ENCODE measurements at places on chromosomes 6 and 20. TPM values are rescaled to one million over a fixed set of nuclear protein-coding genes. Genes with fewer than 3 reads are reported as not detected.

Gene ESR1
- 74.5 TPM for total RNA-seq

Gene FOXQ1
- 1.5 TPM for total RNA-seq

Gene RIPPLY2
- not detected for total RNA-seq

DNA sequence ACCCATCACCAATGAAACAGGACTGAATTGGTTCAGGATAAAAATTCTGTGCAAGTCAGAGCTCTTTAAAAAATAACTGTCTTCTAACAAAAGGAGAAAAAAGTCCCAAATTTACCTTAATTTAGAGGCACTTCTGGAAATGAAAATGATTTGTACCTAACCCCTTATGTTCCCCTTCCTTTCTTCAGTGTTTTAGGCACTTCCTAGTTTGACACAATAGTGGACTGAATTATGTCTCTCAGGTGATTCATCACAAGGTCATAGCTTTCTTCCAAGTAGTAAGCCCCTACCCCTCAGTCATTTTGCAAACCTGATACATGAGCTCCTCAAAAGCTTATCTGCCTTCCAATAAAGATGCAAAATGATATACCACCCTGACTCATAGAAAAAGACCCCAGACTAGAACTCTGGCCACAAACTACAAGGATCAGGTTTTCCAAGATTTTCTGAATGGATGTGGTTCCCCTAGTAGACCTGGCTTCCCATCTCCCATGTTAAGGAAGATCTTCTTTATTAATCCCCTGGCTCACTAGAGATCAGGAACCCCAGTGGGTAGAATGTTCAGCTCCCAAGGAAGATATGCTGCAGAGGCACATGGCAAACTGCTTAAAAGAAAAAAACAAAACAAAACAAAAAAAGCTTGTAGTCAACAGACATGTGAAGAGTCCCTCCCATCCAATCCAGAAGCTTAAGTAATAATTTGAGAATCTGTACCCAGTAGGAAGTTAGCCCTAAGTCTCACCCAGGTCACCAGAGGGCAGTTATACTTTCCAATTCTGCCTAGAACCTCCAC, 3.6 kb downstream of the PPP1R10 start:
- no peaks in the 10 kb centered on the region for H3K27me3 ChIP-seq
- no peak for DNase-seq
- no peak overlapping the region for H3K4me3 ChIP-seq
- H3K36me3 ChIP-seq: no peaks in the 10 kb centered on the region
- H3K27ac ChIP-seq: peak overlapping the region; percentile 22

GRCh38 chr6:148816117-148816516, 69.3 kb downstream of the UST start:
- no peak for DNase-seq
- no peak overlapping the region for H3K27ac ChIP-seq
- no peaks in the 10 kb centered on the region for H3K4me1 ChIP-seq
- no peaks in the 10 kb centered on the region for H3K36me3 ChIP-seq
- no peak overlapping the region for H3K4me3 ChIP-seq

- H3K36me3 ChIP-seq: no peaks in the 10 kb centered on the region
- H3K27me3 ChIP-seq: no peaks in the 10 kb centered on the region
- H3K27ac ChIP-seq: no peak overlapping the region
- no peaks in the 10 kb centered on the region for H3K4me1 ChIP-seq
Measured at GRCh38 chr6:158143700-158144099, 24.4 kb downstream of the SERAC1 start.

GRCh38 chr6:155181498-155181897, 82.3 kb upstream of the CLDN20 start:
- H3K4me1 ChIP-seq: no peaks in the 10 kb centered on the region
- no peaks in the 10 kb centered on the region for H3K27me3 ChIP-seq
- H3K36me3 ChIP-seq: no peaks in the 10 kb centered on the region
- H3K4me3 ChIP-seq: no peak overlapping the region
- no peak for DNase-seq

- H3K4me1 ChIP-seq: no peaks in the 10 kb centered on the region
- no peak overlapping the region for H3K27ac ChIP-seq
- no peaks in the 10 kb centered on the region for H3K27me3 ChIP-seq
Measured at GRCh38 chr6:155426408-155426945, 29.2 kb downstream of the NOX3 start.

GRCh38 chr6:152305672-152306071, 331.5 kb downstream of the SYNE1 start:
- no peaks in the 10 kb centered on the region for H3K27me3 ChIP-seq
- H3K27ac ChIP-seq: no peak overlapping the region
- no peaks in the 10 kb centered on the region for H3K4me1 ChIP-seq
- DNase-seq: no peak

- peak overlapping the region; percentile 35 for H3K4me3 ChIP-seq
- no peaks in the 10 kb centered on the region for H3K4me1 ChIP-seq
- H3K36me3 ChIP-seq: no peaks in the 10 kb centered on the region
Measured at GRCh38 chr6:100464162-100464851, 414 bp downstream of the SIM1 start.

- no peaks in the 10 kb centered on the region for H3K36me3 ChIP-seq
- no peak overlapping the region for H3K4me3 ChIP-seq
- H3K4me1 ChIP-seq: no peaks in the 10 kb centered on the region
- no peak for DNase-seq
- H3K27me3 ChIP-seq: no peaks in the 10 kb centered on the region
Measured at GRCh38 chr20:59850018-59850641, 83.3 kb downstream of the SYCP2 start.

DNA sequence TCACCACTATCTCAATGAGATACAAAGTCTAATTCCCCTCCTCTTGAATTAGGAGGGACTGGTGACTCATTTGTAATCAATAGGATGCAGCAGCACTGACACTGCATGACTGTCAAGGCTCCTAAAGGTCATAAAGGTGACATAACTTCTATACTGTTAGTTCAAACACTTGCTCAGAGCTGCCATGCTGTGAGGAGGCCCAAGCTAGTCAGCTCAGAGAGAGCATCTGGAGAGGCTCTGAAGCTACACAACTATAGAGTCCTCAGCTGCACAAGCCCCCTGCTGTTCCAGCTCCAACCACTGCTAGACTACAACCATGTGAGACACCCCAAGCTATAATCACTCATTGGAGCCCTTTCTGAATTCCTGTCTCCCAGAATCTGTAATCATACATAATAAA, 17.0 kb upstream of the HEY2 start:
- DNase-seq: no peak
- H3K36me3 ChIP-seq: no peaks in the 10 kb centered on the region
- H3K4me3 ChIP-seq: no peak overlapping the region
- H3K27ac ChIP-seq: no peak overlapping the region

GRCh38 chr6:56949265-56949664, 5.6 kb upstream of the BEND6 start:
- H3K27ac ChIP-seq: no peak overlapping the region
- H3K27me3 ChIP-seq: no peaks in the 10 kb centered on the region
- no peak overlapping the region for H3K4me3 ChIP-seq
- H3K4me1 ChIP-seq: no peaks in the 10 kb centered on the region
- DNase-seq: no peak

DNA sequence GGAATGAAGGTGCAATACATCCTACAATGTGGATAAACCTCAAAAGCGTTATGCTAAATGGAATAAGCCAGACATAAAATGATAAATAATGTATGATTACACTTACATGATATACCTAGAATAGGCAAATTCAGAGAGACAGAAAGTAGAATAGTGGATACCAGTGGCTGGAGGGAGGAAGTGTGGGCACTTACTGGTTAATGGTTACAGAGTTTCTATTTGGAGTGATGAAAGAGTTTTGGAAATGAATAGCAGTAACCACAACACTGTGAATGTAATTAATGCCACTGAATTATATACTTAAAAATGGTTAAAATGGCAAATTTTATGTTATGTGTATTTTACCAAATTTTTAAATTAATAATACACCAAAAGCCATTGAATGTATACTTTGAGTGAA, 71.4 kb upstream of the CST7 start:
- H3K4me3 ChIP-seq: no peak overlapping the region
- no peaks in the 10 kb centered on the region for H3K4me1 ChIP-seq
- no peaks in the 10 kb centered on the region for H3K27me3 ChIP-seq
- no peak overlapping the region for H3K27ac ChIP-seq

- no peak overlapping the region for H3K27ac ChIP-seq
- H3K4me3 ChIP-seq: no peak overlapping the region
- DNase-seq: no peak
- no peaks in the 10 kb centered on the region for H3K4me1 ChIP-seq
- H3K27me3 ChIP-seq: no peaks in the 10 kb centered on the region
Measured at GRCh38 chr20:43680981-43681380, 14.1 kb downstream of the MYBL2 start.

All from breast epithelium (tissue), 4 donors.